ENCODE measurements at places on chromosomes 1 and 21.

DNA sequence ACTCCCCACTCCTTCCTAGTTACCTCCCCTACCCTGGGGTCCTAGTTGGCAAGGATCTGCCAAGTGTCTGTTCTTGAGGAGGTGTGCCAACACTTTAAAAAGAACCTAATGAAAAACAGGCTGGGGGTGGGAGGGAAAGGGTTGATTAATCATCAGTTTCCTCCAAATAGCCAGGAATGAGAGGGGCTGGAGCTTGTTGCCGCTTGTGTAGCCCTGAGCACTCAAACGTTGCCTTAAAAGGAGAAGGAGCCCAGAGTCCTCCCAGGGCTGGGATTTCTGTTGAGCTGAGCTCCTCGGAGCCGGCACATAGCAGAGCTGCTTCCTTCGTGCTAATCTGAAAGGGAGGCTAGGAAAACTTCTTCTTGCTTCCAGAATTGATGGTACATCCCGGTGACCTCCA, 15.9 kb downstream of the SHISA4 start:
- ATAC-seq: peak; percentile 92

GRCh38 chr1:80401757-80402156, 1395.2 kb upstream of the ADGRL4 start:
- no peak for ATAC-seq

DNA sequence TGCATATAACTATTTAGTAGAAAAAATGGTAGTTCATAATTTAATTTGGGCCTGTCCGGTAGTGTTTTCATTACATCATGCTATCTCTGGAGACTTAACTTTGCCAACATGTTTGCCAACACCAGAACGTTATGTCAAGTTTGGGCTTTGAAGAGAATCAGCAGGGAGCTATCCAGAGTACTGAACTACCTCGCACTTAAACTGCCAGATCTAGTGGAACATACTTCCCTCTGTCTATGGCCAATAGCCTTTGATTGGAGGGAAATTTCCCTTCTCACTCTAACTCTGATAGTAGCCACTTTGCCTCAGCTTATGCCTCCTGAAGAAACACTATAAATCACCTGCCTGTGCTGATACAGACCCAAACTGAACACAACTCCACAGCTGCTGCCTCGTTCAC, 10.0 kb downstream of the LRRC53 start:
- ATAC-seq: no peak

DNA sequence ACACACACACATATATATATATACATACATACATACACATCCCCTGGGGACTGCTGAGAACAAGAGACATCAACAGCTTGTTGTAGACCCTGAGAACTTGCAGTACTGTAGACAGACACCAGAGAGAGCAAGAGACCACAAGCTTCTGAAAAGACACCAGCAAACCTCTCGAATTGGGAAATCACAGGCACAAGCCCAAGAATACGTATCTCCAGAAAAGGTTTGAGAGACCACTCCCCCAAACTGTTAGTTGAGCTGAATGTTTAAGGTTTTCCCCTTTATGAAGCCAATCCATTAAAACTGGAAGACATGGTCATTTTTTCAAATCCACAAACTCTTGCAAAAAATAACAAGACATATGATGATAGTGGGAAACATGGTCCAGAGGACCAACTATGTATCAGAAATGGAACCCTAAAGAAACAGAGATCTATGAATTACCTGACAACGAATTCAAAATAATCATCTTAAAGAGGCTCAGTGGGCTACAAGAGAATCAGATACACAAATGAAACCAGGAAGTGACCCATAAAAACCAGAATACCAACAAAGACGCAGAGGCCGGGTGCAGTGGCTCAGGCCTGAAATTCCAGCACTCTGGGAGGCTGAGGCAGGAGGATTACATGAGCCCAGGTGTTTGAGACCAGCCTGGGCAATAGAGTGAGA, 45.1 kb downstream of the SLC2A1 start:
- ATAC-seq: peak; percentile 52

GRCh38 chr1:175410560-175410959, 218.0 kb upstream of the KIAA0040 start:
- no peak for ATAC-seq

DNA sequence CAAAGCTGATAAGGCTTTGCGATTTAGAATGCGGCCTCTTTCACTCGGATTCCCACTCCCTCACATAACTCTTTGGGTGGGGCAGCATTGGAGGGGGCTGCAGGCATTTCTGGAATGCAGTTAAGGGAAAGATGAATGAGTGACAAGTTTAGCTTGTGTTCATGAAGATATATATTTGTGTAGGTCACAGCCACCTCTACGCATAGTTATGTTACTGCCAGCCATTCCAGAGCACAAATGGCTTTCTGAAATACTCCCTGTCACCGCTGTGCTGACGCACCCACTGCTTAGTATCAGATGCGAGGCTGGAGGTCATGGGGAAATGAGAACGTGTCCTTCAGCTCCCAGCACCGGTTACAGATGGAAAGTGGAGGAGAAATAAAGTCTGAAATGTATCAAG, 54.1 kb upstream of the ATP1A1 start:
- peak; percentile 84 for ATAC-seq

GRCh38 chr1:205287767-205288559, 33.6 kb downstream of the NUAK2 start:
- no peak for ATAC-seq

GRCh38 chr1:106814418-106814817, 242.1 kb upstream of the PRMT6 start:
- ATAC-seq: no peak

GRCh38 chr1:157773493-157774350, 3.2 kb downstream of the FCRL2 start:
- no peak for ATAC-seq

GRCh38 chr1:188017921-188018320, 1189.2 kb downstream of the PLA2G4A start:
- no peak for ATAC-seq

DNA sequence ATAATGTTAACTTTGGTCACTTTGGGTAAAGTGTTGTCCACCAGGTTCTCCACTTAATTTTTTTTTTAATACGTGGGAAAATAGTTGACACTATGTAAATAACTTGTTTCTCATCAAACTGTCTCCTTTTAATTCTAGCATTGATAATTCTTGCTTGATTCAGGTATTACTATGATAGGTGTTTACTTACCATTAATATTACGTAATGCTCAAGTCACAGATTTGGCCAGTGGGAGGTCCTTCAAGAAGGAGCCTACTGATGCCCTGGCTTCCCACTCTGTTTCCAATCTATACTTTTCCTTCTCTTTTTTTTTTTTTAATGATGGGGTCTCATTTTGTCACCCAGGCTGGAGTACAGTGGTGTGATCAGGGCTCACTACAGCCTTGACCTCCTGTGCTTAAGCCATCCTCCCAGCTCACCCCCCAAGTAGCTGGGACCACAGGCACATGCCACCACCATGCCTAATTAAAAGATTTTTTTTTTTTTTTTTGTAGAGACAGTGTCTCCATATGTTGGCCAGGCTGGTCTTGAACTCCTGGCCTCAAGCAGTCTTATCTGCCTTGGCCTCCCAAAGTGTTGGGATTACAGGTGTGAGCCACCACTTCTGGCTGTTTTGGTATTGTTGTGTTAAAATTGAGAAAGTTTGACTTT, 29.9 kb downstream of the YTHDF2 start:
- ATAC-seq: no peak

DNA sequence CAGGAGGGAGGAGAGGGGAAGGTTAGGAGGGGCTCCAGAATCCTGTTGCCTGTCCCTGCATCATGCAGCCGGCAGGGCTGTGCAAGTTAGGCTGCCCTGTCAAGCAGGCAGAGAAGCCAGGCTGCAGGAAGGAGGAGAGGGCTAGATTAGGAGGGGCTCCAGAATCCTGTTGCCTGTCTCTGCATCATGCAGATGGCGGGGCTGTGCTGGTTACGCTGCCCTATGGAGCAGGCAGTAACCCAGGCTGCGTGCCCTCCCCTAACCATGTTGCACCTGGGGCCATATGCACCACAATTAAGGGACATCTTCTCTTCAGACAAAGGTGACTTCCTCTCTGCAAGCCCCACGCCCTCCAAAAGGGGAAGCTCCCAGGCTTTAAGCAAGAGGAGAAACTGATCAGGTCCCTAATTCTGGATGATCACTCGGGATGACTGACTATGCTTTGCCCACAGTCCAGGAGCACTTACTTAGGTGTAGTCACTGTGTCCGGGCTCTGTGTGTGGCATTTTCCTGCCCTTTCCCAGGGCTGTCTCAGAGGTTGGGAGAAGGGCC, 457.4 kb downstream of the SETD4 start:
- no peak for ATAC-seq

DNA sequence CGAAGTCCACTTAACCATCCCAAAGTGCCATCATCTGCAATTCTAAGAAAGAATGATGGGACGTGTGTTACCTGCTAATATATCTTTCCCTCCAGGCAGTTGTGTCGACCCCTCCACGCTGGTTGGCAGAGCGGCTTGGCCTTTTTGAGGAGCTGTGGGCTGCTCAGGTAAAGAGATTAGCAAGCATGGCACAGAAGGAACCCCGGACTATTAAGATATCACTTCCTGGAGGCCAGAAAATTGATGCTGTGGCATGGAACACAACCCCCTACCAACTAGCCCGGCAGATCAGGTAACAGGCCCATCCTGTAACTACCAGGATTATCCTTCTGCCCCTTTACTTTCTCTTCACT, 520 bp downstream of the TARS2 start:
- ATAC-seq: no peak

- no peak for ATAC-seq
These were observed 49.8 kb downstream of the NFASC start for GRCh38 chr1:204920511-204920910.

GRCh38 chr1:205880923-205881322, 31.0 kb upstream of the PM20D1 start:
- ATAC-seq: no peak

DNA sequence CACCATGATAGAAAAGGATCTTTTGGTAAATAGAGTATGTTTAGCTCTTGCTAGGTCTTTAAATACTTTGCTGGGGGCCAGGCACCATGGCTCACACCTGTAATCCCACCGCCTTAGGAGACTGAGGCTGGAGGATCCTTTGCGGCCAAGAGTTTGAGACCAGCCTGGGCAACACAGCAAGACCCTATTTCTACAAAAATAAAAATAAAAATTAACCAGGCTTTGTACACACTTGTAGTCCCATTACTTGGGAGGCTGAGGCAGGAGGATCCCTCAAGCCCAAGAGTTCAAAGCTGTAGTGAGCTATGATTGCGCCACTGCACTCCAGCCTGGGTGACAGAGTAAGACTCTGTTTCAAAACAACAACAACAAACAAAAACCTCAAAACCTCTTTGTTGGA, 1.1 kb upstream of the KCNE2 start:
- no peak for ATAC-seq

GRCh38 chr1:57934745-57935144, 510.9 kb upstream of the DAB1 start:
- ATAC-seq: no peak

DNA sequence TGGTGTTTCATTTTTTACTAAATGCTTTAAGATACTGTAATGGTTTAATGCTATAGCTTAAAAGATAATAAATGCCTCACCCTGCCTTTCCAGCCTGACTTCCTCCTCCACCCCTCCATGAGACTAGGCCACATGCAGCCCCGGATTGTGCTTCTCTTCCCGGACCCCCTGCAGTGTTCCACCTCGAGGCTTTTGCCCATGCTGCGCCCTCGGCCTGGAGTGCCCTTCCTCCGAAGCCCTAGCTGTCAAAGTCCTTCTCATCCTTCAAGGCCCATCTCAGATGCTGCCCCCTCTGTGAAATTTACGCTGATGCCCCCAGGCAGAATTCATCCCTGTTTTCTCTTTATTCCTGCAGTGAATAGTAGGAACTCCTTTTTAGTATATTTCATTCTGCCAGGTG, 98.5 kb downstream of the ATP5PO start:
- no peak for ATAC-seq

DNA sequence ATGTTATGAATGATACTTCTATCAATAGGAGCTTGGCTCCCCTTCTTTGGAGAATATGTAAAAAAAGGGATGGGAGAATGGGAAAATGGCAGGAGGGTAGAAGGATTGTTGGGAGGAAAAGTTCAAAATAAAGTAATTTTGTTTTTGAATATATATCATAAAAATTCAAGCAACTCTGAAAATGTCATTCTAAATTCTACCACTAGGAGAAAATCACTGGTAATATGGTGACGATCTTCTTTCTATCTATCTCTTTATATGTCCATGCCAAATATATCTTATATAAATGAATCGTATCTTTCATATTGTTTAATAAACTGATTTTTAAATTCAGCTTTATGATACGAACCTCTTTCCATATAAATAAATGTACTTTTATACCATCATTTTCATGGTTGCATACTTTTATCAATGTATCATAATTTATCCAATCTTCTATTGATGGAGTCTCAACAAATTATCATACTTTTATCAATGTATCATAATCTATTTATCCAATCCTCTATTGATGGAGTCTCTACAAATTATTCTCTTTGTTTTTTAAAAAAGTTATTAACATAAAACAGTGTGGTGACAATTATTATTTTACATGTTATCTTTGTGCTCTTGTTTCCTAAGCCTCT, 73.7 kb upstream of the MARK1 start:
- no peak for ATAC-seq

DNA sequence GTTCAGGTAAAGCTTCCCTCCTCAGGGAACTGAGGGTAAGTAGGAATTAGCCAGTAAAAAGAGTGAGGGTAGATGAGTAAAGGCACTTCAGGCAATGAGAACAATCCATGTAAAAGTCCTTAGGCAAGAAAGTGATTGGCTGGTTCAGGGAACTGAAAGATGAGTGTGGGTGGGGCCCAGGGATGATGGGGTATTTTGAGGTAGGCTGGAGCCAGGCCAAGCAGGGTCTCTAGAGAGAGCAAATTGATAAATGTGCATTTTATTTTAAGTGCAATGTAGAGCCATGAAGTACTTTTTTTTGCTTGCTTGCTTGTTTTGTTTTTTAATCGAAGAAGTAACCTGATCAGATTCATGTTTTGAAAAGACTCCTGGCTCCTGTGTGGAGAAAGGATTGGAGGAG, 26.5 kb downstream of the OSBPL9 start:
- ATAC-seq: no peak

DNA sequence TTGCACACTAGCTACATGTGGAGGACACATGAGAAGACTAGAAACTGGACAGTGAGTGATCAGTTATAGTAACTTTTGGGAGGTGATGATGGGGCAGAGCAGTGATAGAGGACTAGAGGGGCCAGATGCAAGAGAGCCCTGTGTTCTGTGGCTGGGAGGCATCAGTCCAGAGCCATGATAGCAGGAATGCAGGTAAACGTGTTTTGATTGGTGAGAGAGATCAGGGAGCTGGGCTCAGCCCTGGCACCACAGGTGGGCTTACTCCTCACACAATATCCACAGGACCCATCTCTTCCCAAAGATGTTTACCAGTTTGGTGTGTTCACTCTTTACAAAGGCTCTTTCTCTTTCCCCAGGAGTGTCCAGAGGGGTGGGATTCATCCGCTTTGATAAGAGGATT, 86.5 kb downstream of the ELAVL4 start:
- ATAC-seq: no peak

- no peak for ATAC-seq
These were observed 86.8 kb upstream of the VAV3 start for GRCh38 chr1:108051631-108052377.

All from motor neuron (in vitro differentiated cells).